ENCODE measurements at places on chromosomes 5 and 9.
A peak's percentile ranks its signal among the peaks of the same experiment; 100 is the strongest.

GRCh38 chr9:125950880-125951471, 203.8 kb downstream of the PBX3 start:
- no peak for DNase-seq

- DNase-seq = no peak
Measured at GRCh38 chr5:60843386-60843935, 608 bp downstream of the ELOVL7 start.

- DNase-seq = no peak
Measured at GRCh38 chr5:14706615-14707021, 42.1 kb downstream of the OTULIN start.

GRCh38 chr9:104868687-104869404, 59.1 kb downstream of the ABCA1 start:
- peak; percentile 10 for DNase-seq

DNA sequence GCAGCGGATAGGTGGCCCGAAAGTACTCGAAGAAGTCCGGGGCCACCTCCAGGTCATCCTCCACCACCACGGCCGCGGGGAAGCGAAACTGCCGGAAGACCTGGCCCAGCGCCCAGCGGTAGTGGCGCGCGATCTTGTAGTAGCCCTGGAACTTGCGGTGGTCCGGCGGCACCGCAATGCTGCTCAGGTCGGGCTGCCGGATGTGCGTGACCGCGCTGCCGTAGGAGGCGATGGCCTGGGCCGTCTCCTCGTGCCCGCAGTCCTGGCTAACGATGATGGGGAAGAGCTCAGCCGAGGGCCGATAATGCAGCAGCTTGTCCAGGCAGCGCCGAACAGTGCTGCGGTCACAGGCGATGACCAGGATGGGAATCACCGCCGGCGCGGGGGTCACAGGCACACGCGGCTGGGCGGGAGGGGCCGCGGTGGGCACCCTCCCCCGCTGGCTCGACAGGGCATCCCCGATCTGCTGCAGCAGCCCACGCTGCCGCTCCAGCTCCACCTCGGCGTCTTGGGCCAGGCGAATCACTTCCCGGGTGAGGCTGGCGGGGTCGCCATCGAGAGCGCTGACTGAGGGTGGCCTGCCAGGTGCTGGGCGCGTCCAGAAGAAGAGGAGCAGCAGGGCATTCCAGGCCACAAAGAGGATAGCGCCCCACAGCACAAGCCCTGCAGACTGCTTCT, 10.2 kb downstream of the MGAT1 start:
- no peak for DNase-seq

DNA sequence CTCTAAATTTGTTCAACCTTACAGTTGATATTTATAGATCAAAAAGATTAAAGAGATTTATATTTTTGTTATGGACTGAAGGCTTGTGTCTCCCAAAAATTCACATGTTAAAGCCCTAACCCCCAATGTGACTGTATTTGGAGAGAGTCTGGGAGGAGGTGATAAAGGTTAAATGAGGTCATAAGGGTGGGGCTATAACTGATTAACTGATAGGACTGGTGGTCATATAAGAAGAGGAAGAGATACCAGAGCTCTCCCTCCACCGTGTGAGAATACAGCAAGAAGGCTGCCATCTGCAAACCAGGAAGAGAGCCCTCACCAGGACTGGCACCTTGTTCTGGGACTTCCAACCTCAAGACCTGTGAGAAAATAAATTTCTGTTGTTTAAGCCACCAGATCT, 264.3 kb downstream of the ENC1 start:
- DNase-seq = no peak

- no peak for DNase-seq
Measured at GRCh38 chr9:110161940-110162339, 46.0 kb downstream of the C9orf152 start.

GRCh38 chr5:173328844-173329490, 753 bp upstream of the STC2 start:
- DNase-seq = no peak

- DNase-seq = no peak
Measured at GRCh38 chr9:3441197-3441816, 84.5 kb downstream of the RFX3 start.

DNA sequence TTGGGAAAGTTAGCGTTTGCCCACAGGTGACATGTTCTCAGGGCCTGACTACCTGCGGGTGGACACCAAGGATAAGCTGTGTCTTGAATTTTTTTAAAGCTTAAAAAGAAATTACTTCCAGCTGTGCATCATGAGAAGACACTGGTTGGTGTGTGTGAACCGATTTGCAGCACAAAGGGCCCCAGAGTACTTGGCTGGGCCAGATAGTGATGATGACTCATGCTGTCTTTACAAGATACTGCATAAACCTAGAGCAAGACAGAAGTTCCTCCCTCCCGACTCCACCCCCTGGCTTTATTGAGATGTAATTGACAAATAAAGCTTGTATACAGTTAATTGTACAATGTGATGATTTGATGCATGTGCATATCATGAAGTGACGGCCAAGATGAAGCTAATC, 212.8 kb downstream of the NXNL2 start:
- no peak for DNase-seq

- no peak for DNase-seq
Measured at GRCh38 chr5:116509483-116510244, 65.0 kb downstream of the SEMA6A start.

- DNase-seq = no peak
Measured at GRCh38 chr5:19406576-19407365, 581.2 kb downstream of the CDH18 start.

GRCh38 chr9:98182069-98182820, 10.2 kb downstream of the CORO2A start:
- no peak for DNase-seq

GRCh38 chr9:134781591-134782302, 98.9 kb upstream of the FCN2 start:
- no peak for DNase-seq

- DNase-seq = no peak
Measured at GRCh38 chr9:131122158-131122557, 3.2 kb upstream of the NUP214 start.

GRCh38 chr5:122501089-122501435, 189.0 kb downstream of the SNCAIP start:
- no peak for DNase-seq

GRCh38 chr5:35316611-35317274, 86.5 kb upstream of the PRLR start:
- DNase-seq = no peak

GRCh38 chr5:121319292-121319691, 532.4 kb upstream of the FTMT start:
- DNase-seq = no peak

DNA sequence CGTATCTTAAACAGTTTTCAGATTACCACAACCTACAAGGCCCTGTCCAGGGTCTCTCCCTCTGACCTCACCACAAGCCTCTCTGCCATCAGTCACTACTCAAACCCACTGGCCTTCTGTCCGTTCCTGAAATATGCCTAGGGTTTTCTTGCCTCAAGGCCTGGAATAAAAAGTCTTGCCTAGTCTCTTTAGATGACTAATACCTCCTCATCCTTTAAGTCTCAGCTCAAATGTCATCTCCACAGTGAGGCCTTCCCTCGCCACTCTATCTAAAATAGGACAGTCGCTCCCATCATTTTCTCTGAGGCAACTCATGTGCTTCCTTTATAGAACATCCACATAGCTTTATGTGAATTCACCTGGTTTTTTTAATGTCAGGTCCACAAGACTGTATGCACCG, 5.2 kb downstream of the DENND1A start:
- no peak for DNase-seq

DNA sequence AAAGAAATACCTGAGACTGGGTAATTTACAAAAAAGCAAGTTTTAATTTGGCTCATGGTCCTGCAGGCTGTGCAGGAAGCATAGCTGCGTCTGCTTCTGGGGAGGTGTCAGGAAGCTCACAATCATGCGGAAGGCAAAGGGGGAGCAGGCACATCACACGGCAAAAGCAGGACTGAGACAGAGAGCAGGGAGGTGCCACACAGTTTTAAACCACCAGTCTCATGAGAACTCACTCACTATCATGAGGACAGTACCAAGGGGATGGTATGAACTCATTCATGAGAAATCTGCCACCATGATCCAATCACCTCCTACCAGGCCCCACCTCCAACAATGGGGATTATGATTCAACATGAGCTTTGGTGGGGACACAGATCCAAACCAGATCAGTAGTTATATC, 96.2 kb downstream of the OSTF1 start:
- no peak for DNase-seq

- no peak for DNase-seq
Measured at GRCh38 chr5:28281351-28281750, 1243.0 kb upstream of the CDH9 start.

DNA sequence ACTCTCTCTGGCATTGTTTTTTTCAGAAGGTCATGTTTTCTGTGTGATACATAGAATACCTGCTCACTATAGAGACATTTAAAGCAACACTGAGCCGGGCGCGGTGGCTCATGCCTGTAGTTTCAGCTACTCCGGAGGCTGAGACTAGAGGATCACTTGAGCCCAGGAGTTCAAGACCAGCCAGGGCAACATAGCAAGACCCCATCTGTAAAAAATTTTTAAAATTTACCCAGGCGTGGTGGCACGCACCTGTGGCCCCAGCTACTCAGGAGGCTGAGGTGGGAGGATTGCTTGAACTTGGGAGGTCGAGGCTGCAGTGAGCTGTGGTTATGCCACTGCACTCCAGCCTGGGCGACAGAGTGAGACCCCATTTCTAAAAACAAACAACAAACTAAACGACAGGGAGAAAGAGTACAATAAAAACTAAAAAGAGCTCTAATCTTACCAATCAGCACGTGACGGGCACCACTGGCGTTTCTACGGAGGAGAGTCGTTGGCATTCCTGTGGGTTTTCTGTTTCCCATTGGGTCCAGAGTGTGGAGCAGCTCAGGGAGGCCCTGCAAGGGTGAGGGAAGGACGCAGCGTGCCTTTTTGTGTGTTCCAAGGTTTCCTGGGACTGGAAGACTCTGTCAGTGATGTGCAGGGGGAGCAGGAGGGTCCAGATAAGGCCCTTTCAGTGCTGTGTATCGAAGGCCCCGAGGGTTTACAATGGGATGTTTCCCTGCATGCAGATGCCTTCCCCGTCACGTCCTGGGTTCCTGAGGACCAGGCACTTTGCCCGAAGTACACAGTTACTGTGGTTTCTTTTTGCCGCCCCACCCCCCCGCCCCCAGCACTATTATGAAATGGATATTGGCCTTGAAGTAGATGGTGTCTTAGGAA, 7.2 kb upstream of the RNU6ATAC start:
- DNase-seq = no peak

DNA sequence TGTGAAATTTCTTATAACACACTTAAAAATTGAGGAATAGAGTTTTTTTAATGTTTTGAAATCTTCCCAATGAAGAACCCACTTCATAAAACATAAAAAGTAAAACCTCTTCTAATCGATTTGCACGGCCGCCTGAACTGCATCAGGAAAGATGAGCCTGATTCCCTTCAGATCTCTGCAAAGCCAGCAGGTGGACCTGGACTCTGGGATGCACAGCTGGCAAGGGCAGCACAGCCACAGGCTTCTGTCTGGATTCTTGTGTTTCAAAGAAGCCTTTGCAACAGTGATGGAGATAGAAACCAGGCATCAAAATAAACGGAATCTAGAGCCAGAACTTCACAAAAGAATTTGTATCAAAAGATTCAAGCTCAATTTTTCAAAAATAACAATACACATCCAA, 36.0 kb upstream of the SPATA31C2 start:
- no peak for DNase-seq

- DNase-seq = peak; percentile 31
Measured at GRCh38 chr5:969408-969839, 39.2 kb upstream of the NKD2 start.

DNA sequence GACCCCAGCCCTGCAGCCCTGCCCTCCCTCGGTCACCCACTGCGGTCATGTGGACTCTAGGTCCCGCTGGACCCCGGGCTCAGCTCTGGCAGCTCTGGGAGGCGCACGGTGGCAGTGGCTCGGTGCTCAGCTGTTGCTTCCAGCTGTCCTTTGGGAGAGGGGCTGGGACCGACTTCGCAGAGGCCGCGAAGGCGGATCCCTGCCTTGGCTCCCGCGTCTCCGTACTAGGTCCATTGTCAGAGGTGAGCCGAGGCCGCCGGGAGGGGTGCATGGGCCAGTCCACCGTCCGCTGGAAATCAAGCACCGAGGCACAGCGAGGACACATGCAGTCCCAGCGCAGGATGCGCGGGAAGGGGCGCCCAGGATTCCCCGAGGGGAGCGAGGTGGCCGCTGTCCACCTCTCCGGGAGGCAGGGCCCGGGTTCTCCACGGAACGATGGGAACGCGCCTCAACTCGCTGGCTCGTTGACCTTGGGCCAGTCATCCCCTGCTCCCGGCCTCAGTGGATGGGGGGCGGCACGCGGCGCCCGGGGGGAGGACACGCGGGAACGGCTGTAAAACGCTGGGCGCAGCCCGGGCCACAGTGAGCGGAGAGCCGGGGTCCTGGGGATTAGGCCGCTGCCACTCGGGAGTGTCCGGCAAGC, 732 bp downstream of the GBGT1 start:
- DNase-seq = no peak

DNA sequence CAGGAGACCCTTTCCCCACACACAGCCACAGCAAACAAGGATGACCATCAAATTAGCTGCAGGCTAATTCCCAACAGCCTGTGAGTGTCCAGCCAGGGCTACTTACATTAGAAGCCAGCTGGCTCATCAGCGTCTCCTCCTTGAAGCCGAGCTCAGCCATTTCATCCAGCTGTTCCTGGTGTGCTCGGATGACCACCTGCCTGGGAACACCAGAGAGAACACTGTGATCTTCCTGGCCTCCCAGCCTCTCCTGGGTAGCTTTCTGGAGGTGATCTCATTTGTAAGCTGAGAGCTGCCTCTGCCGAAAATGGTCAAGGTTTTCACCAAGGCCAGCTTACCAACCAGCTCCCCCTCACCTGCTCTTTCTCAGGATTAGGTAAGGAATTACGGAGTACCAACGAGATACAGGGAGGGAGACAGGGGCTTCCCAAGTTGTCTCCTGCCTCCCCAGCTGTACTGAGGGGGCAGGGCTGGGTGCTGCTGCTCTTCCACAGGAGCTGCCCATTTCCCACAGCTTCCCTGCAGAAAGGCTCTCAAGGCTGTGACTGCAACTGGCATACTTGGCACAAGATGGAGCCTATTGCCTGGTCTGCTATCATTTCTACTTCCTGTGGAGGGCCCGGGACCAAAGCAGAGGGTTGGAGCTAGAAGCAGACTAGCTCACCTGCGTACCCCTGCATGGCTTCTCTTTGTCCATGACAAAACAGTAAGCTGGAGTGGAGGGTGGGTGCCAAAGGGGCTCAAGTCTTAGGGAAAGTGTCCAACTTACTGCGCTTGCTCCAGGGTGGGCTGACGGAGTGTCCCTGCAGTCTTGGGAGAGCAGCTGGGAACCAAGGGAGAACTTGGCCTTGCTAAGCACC, 73.9 kb downstream of the KIF24 start:
- DNase-seq = no peak

All from natural killer cell (primary cell).